Glutamatergic neuron (in vitro differentiated cells): ENCODE measurements at places on chromosomes 3 and 15.

DNA sequence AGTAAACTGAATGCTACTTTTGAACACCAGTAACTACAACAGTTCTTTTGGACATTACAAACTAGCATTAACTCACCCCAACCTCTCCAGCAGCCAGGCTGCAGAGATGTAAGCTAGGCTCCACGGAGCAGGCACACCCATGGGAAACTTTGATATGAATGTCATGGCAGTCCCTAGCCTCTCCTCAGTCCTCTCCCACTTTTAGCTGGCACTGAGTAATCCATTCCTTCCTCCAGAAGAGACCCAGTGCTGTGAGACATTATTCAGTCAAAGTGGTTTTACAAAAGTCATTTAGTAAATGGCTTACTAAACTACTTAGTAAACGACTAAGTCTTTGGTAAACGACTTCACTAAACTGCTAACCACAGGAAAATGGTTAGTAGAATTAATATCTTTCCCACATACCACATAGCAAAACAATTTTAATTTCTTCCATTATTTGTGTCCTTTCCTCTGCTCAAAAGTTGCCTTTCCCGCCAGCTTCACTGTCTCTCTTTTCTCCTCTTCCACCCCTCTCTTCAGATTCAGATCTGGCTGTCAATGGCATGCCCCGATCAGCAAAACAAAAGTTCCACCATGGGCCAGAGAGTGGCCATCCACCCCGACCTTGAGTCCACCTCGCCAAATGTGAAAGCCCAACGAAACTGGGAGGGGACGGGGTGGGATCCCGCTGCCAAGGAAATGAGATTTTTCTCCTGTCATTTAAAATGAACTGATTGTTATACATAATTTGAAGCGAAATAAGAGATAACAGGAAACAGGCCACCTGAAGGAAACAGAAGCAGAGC is 67.5 kb upstream of the TJP1 start:
- H3K27ac ChIP-seq: peak overlapping the region; percentile 13
- H3K36me3 ChIP-seq: no peaks in the 10 kb centered on the region
- H3K27me3 ChIP-seq: peaks cover 1% of the 10 kb centered on the region

GRCh38 chr15:59203657-59204056 is 3.0 kb upstream of the LDHAL6B start:
- no peaks in the 10 kb centered on the region for H3K27me3 ChIP-seq
- no peak for DNase-seq
- no peaks in the 10 kb centered on the region for H3K4me1 ChIP-seq
- no peak overlapping the region for H3K27ac ChIP-seq
- no peak overlapping the region for H3K4me3 ChIP-seq
- no peaks in the 10 kb centered on the region for H3K36me3 ChIP-seq

DNA sequence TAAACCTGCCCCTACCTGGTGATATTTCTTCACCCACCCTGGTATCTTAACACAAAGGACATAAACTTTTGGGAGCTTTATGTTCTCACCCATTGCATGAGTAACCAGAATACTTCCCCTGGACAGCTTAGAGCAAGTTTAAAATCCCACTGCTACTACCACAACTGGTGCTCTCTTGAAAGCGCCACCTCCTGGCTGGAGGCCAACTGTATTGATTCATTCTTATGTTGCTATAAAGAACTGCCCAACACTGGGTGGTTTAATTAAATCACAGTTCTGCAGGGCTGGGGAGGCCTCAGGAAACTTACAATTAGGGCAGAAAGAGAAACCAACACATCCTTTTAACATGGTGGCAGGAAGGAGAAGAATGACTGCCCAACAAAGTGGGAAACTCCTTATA is 592.4 kb downstream of the EPHA3 start:
- H3K4me3 ChIP-seq: no peak overlapping the region
- no peak overlapping the region for H3K27ac ChIP-seq
- no peaks in the 10 kb centered on the region for H3K27me3 ChIP-seq
- no peaks in the 10 kb centered on the region for H3K4me1 ChIP-seq
- no peak for DNase-seq
- peaks cover 15% of the 10 kb centered on the region for H3K36me3 ChIP-seq

- no peak overlapping the region for H3K27ac ChIP-seq
- no peak for DNase-seq
- peaks cover 4% of the 10 kb centered on the region for H3K4me1 ChIP-seq
- no peaks in the 10 kb centered on the region for H3K27me3 ChIP-seq
These were observed 128.9 kb upstream of the BHLHE40 start for GRCh38 chr3:4850211-4850927.

GRCh38 chr15:52139599-52140462 is 27.3 kb upstream of the BCL2L10 start:
- peak; percentile 85 for DNase-seq
- no peaks in the 10 kb centered on the region for H3K36me3 ChIP-seq
- H3K4me1 ChIP-seq: peaks cover 16% of the 10 kb centered on the region
- peak overlapping the region; percentile 59 for H3K27ac ChIP-seq
- no peaks in the 10 kb centered on the region for H3K27me3 ChIP-seq

- peaks cover 5% of the 10 kb centered on the region for H3K27me3 ChIP-seq
- peaks cover 7% of the 10 kb centered on the region for H3K4me1 ChIP-seq
- no peak overlapping the region for H3K27ac ChIP-seq
- no peak overlapping the region for H3K4me3 ChIP-seq
These were observed 331.5 kb downstream of the UACA start for GRCh38 chr15:70431854-70432253.

DNA sequence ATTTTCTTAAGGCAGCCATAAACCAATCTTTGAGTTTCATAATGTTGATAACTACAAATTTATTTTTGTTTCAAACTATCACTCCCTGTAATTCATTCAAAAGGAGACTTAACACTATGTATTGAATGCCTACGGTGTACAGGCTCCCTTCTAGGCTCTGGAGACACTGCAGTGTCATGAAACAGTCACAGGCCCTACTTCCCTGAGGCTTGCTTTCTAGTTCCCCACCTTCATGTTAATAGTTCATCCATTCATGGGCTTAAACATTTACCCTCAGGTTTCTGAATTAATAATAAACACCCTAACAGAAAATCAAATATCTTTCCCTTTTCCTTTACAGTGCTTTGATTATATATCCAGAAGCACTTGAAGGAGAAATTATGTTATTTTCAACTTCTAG is 168.7 kb downstream of the CHL1 start:
- H3K4me3 ChIP-seq: no peak overlapping the region
- H3K27me3 ChIP-seq: no peaks in the 10 kb centered on the region
- H3K36me3 ChIP-seq: no peaks in the 10 kb centered on the region
- no peak overlapping the region for H3K27ac ChIP-seq

DNA sequence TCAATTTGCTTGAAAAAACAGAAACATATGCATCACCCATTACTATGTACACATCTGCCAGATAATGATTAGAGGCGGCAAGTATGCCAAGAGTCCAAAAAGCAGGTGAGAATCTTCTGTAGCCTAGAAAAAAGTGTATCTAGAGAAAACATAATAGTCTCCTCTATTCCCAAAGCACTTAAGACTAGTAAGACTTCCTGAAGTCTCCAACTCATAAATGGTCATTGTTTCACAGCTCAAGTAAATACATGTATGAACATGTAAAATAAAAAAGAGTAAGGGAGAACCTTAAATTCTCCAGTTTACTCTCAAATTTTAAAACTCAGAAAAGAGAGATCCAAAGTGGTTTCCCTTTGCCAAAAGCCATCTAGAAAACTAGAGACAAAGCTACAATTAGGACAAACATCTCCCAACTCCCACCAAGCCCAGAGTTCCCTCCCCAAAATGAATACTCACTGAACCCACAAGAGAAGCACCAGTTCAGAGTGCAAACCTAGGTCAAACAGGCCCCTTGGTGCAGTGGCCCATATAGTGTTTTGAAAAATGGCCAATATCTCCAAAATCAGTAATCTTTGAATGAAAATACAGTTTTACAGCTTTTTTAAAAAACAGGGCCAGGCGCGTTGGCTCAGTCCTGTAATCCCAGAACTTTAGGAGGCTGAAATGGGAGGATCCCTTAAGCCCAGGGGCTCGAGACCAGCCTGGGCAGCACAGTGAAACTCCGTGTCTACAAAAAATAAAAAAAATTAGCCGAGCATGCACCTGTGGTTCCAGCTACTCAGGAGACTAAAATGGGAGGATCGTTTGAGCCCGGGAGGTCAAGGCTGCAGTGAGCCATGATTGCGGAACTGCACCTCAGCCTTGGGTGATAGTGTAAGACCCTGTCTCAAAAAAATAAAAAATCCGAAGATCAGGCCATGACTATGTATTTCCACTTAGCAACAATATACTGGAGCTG is 11.0 kb upstream of the MAP4 start:
- no peak for DNase-seq
- H3K27me3 ChIP-seq: no peaks in the 10 kb centered on the region
- no peaks in the 10 kb centered on the region for H3K36me3 ChIP-seq

GRCh38 chr15:82177291-82178010 is 85.1 kb downstream of the EFL1 start:
- no peaks in the 10 kb centered on the region for H3K4me1 ChIP-seq
- H3K27me3 ChIP-seq: no peaks in the 10 kb centered on the region
- H3K4me3 ChIP-seq: no peak overlapping the region
- no peak for DNase-seq

- H3K27me3 ChIP-seq: no peaks in the 10 kb centered on the region
- no peaks in the 10 kb centered on the region for H3K36me3 ChIP-seq
- no peak overlapping the region for H3K4me3 ChIP-seq
These were observed 15.7 kb downstream of the KIF9 start for GRCh38 chr3:47266709-47267489.

DNA sequence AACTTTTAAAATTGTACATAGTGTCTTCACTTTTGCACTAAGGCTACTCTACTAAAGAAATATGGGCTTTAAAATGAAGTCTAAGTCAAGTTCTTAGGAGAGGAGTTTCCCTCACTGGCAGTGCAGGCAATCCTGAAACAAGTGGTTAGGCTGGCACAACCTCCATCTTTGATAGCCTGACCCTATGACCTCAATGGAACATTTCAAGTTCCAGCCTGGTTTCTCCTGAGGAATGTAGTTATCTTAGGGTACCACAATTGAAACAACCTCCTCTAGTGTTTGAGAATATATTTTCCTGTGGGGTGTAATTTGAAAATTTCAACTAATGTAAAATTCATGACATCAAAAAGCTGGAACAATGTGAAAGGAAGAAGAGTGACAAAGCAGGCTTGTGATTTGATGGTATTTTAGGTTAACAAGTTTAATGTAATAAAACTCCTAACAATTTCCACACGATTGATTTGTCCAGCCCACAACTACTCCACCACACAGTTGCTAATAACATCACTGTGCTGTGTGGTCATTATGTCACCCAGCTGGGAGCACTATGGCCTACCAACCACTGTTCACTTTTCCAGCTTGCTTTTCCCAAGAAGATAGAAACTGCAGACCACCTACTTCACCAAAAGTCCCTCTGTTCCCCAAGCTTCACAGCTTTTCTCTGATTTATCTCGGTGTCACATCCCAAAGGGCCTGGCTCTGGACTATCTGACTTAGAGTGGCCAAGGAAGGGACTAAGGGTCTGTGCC is 1.8 kb downstream of the WWTR1 start:
- H3K27me3 ChIP-seq: peaks cover 10% of the 10 kb centered on the region
- no peak overlapping the region for H3K27ac ChIP-seq
- DNase-seq: no peak
- no peaks in the 10 kb centered on the region for H3K36me3 ChIP-seq

- H3K27ac ChIP-seq: no peak overlapping the region
- no peak overlapping the region for H3K4me3 ChIP-seq
- DNase-seq: no peak
- H3K4me1 ChIP-seq: no peaks in the 10 kb centered on the region
These were observed 13.6 kb upstream of the TATDN2 start for GRCh38 chr3:10234526-10235230.

- peaks cover 7% of the 10 kb centered on the region for H3K27me3 ChIP-seq
- no peak overlapping the region for H3K4me3 ChIP-seq
- DNase-seq: no peak
- no peaks in the 10 kb centered on the region for H3K36me3 ChIP-seq
- peaks cover 12% of the 10 kb centered on the region for H3K4me1 ChIP-seq
These were observed 20.6 kb upstream of the KCTD6 start for GRCh38 chr3:58471025-58471887.

DNA sequence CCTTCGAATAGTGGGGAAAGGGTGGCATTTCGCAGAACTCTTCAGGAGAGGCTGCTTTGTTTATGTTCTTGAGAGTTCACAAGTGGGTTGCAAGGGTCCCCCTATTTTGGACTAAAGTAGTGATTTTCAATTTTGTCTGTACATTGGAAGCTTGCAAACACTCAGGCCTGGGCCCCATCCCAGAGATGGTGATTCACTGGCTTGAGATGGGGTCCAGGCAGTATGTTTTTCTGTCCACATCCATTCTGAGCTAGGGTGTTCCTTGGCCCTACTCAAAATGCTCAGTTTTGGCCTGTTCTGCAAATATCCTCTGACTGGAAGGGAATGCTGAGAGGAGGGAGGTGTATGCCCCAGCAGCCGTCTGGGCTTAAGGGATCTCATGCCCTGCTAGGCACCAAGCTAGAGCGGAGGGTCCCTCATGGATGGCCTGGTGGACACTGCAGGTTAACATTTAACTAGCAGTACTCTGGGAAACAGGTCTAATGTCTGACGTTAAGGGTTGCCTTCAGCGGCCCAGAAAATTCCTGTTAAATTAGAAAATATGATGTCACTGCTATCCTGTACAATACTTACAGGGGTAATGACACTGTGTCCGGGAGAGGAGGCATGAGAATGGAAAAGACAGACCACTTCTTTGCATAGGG is 181.4 kb downstream of the OPA1 start:
- H3K4me3 ChIP-seq: no peak overlapping the region
- no peak for DNase-seq
- peaks cover 43% of the 10 kb centered on the region for H3K4me1 ChIP-seq
- peaks cover 2% of the 10 kb centered on the region for H3K27me3 ChIP-seq
- no peaks in the 10 kb centered on the region for H3K36me3 ChIP-seq

GRCh38 chr3:50493086-50493485 is 10.3 kb downstream of the CACNA2D2 start:
- no peak for DNase-seq
- no peak overlapping the region for H3K27ac ChIP-seq
- no peaks in the 10 kb centered on the region for H3K36me3 ChIP-seq

- no peaks in the 10 kb centered on the region for H3K36me3 ChIP-seq
- H3K4me1 ChIP-seq: no peaks in the 10 kb centered on the region
- no peak overlapping the region for H3K4me3 ChIP-seq
- no peak overlapping the region for H3K27ac ChIP-seq
- no peaks in the 10 kb centered on the region for H3K27me3 ChIP-seq
- DNase-seq: no peak
These were observed 104.6 kb downstream of the IL1RAP start for GRCh38 chr3:190618330-190619030.

GRCh38 chr15:52424856-52425431 is 103.7 kb downstream of the MYO5A start:
- H3K27ac ChIP-seq: no peak overlapping the region
- H3K4me3 ChIP-seq: no peak overlapping the region
- H3K4me1 ChIP-seq: peaks cover 2% of the 10 kb centered on the region

- no peak for DNase-seq
- H3K4me3 ChIP-seq: no peak overlapping the region
- H3K27me3 ChIP-seq: peaks cover 2% of the 10 kb centered on the region
- no peak overlapping the region for H3K27ac ChIP-seq
- peaks cover 4% of the 10 kb centered on the region for H3K4me1 ChIP-seq
These were observed 17.6 kb downstream of the RSRC1 start for GRCh38 chr3:158127250-158128219.

DNA sequence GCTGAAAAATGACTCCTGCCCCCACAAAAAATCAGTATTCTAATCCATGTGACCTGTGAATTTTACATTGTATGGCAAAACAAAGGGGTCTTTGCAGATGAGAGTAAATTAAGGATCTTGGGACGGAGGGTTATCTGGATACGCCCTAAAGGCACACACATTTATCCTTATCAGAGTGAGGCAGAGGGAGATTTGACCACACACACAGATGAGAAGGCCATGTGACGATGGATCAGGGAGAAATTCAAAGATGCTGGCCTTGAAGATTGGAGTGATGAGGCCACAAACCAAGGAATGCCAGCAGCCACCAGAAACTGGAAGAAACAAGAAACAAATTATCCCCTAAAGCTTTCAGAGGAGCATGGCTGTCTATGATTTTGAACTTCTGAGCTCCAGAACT is 288.5 kb downstream of the XXYLT1 start:
- peaks cover 12% of the 10 kb centered on the region for H3K36me3 ChIP-seq
- H3K27me3 ChIP-seq: peaks cover 19% of the 10 kb centered on the region
- H3K4me3 ChIP-seq: no peak overlapping the region
- DNase-seq: no peak
- peak overlapping the region; percentile 40 for H3K27ac ChIP-seq
